ENCODE measurements at places on chromosomes 6 and 20.
A peak's percentile ranks its signal among the peaks of the same experiment; 100 is the strongest.

- DNase-seq, result no peak
Observed at GRCh38 chr20:13469262-13469661, 169.5 kb downstream of the TASP1 start.

GRCh38 chr6:109197061-109197460 is 101.8 kb downstream of the CEP57L1 start:
- DNase-seq, result no peak

DNA sequence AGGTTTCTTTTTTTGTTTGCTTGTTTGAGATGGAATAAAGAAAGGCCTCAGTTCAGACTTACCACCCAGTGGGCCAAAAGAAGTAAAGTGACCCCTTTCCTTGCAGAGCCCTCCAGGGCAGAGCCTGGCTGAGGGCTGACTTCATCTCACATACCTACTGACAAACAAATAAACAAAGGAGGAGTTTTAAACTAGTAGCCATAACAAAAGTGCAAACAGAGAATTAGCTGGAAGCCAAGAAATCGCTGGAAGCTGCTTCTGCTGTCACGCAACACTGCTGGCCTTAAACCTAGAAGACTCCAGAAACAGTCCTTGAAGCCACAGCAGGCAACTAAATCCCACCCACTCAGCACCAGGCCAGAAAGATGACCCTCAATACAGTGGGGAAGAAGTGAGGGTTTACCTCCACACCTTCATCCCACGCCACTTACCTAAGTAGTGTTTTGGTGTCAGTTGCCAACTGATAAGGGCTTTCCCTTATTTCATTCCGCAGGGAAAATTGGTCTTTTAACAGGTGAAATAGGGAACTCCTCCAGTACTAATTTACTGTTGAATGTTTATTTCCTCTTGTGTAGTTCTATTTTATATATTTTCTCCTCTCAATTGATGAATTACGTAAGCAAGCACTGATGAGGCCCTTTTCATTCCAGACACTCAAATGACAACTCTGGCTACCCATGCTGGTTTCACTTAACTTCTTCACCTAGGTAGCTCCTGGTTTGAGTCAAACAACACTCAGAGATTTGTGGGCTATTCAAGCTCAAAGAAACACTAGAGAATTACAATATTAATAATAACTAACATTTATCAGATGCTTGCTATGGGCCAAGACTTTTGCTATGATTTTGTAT is 46.2 kb downstream of the EDN1 start:
- peak; percentile 70 for DNase-seq

- DNase-seq, result no peak
Observed at GRCh38 chr6:113137426-113137825, 719.7 kb upstream of the MARCKS start.

DNA sequence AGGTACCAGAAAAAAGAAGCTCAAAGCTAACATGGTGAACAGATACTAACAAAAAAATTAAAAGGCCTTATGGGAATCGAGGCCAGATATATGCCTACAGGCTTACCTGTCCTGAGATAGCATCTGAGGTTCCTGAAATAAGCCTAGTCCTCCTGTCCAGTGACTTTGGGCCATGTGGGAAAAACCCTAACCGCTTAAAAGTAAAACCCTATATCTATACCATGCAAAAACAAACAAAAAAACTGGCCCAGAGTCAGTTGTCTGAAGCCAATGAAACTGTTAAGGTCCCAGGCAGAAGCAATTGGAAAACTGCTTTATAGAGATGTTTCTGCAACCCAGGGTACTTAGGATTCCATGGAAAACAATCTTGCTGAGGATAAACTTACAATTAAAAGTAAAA is 122.9 kb downstream of the HIVEP1 start:
- DNase-seq, result no peak

- no peak for DNase-seq
Observed at GRCh38 chr6:117776441-117776840, 101.2 kb downstream of the NUS1 start.

Measured in GM13976 (cell line).